Left lobe of liver (tissue), 2 donors: ENCODE measurements at places on chromosomes 2 and 18. TPM values are rescaled to one million over a fixed set of nuclear protein-coding genes. Genes with fewer than 3 reads are reported as not detected.
A peak's percentile ranks its signal among the peaks of the same experiment; 100 is the strongest.

DNA sequence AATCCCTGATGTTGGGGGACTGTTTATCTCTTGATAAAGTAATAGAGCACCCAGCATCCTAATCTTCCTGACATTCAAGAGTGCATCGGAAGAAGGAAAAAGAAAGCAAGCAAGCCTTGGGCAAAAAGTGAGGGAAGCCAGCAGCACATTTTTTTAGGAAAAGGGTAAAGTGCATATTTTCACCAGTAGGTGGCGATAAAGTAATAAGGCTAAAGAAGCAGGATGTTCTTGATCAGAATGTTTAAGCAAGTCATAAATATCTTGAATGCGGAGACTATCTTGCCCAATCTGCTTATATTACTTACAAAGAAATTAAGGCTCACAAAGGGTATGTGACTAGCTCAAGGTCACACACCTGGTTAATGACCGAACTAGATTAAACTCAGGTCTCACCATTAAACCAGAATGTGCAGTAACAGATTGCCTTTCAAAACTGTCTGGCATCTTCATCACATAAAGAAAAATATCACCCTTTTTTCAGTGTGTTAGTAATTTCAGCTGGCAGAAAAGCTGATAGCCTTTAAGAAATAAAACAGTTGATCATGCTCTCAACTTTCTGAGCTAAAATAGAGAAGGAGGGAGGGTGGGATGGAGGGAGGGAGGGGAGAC lies 83.8 kb downstream of the VIT start:
- DNase-seq, result no peak

DNA sequence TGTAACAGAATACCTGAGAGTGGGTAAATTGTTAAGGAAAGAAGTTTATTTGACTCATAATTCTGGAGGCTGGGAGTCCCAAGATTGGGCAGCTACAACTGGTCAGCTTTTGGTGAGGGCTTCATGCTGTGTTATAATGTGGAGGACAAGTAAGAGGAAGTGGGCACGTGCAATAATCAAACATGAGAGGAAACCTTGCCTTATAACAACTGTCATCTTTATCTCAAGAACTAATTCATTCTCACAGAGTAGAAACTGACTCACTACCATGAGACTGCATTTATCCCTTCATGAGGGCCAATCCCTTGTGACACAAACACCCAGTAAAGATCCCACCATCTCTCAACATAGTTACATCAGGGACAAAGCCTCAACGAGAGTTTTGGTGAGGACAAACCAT lies 318.1 kb upstream of the NT5C1B start:
- no peak for DNase-seq

GRCh38 chr2:2870106-2870505 lies 507.5 kb downstream of the EIPR1 start:
- DNase-seq, result no peak

DNA sequence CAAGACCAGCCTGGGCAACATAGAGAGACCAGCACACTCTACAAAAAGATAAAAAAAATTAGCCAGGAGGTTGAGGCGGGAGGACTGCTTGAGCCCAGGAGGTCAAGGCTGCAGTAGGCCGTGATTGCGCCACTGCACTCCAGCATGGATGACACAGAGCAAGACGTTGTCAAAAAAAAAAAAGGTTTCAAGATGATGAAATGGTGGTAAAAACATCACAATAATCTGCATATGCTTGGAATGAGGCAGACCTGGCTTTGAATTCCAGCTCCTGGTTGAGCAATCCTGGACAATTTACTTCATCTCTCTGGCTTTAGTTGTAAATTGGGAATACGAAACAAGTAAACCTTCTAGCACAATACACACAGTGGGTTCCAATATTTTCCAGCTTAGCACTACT lies 24.1 kb downstream of the USP40 start:
- DNase-seq, result no peak

ABCB11 gene
- total RNA-seq, result 68.5 TPM

LYPD6B gene
- total RNA-seq, result not detected

DNA sequence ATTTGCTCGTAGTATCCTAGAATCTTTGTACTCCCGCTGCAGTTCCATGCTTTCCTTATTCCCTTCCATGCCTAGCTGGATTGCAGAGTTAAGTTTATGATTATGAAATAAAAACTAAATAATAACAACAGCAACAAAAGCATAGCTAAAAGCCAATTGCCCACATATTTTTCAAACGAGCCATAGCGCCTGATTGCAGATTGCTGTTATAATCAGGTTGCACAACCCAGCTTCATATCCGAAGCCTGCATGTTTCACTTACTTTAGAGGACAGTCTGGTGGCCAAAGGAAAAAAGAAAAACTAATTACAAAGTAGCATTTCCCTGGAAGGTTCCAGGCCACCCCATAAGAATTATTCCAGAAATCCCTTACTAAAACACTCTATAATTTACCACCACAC lies 31.9 kb upstream of the PNO1 start:
- DNase-seq, result no peak

DUSP2 gene
- 0.98 TPM for total RNA-seq

DNA sequence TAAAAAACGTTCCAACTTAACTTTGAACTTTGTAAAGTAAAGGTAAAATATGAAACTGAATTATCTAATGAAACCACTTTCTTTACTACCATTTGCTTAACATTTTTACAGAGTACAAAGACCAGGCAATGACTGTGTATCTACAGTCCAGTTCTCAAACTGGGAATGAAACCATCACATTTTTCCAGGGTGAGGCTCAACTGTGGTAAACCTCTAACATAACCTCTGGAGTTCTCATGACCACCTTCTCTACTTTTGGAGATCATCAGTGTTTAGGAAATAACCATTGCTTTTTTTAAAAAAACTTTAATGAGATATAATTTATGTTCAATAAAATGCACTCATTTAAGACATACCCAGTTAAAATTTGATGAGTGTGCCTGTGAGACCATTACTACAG lies 223.5 kb downstream of the RNF152 start:
- DNase-seq, result no peak

- no peak for DNase-seq
These were observed 305.9 kb downstream of the HRH4 start for GRCh38 chr18:24766376-24766775.

DNA sequence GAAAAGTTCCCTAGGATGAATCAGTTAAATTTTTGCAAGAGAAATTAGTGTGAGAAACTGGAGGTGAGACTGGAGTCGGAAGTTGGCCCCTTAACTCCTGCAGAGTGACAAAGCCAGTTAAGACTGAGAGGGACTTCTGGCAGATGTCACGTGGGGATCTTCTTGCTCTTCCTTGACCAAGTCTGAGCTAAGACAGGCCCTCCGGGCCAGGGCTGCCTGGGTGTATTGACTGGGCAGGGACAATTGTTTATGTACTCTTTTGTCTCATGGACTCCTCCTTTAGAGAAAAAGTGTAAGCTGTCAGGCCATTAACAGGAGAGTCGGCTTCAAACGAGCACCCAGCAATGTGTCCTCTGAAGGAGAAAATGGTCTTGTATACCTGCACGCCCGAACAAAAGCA lies 48.6 kb upstream of the RALBP1 start:
- no peak for DNase-seq

DCDC2C gene
- total RNA-seq, result not detected

- peak; percentile 45 for DNase-seq
These were observed 48.0 kb upstream of the ATP6V1B1 start for GRCh38 chr2:70887550-70888246.

GRCh38 chr2:226127682-226128081 lies 671.9 kb downstream of the IRS1 start:
- no peak for DNase-seq

DNA sequence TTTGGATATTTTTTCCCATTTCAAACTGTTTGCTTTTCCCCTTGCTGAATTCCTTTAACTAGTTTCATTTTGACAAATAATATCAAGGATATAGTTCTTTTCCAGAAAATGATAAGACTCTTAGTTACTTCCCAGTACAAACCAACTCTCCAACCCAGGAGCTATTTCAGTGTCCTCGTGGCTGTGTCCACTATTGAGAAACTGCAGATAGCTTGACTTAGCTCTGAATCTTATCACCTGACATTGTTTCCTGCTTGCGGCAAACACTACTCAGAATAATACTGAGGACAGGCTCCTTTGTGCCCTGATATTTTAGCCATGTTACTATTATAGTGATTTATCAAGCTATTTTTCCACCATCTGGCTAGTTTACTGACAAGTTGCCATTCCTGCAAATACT lies 74.6 kb downstream of the KLF7 start:
- DNase-seq, result no peak

GRCh38 chr18:9574473-9575115 lies 39.8 kb downstream of the PPP4R1 start:
- no peak for DNase-seq

DNA sequence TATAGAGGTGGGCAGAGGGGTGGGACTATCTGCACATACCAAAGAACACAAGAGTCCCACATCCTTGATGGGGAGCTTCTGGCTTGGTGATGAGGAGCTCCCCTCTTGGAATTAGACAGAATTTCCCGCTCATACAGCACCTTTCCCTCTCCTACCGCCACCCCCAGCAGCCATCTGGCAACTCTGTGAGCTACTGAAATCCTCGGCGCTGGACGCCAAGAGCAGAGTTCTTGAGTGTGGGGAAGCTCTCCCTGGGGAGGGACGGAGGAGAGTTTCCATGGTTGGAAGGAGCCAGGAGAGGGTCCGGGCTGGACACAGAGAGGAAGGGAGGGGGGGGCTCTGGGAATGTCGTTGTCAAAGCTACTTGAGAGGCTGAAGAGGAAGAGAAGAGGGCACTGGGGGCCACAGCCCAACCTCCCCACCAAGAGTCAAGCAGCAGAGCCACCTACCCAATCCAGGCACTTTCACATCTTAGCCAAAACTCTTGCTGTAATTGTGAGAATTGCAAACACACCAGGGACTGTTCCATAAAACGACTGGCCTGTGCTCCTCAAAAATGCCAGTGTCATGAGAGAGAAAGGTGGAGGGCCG lies 89.4 kb upstream of the MCFD2 start:
- DNase-seq, result no peak

GRCh38 chr2:151200844-151201243 lies 60.8 kb downstream of the RBM43 start:
- DNase-seq, result no peak

VAMP8 gene
- total RNA-seq, result 69.9 TPM

GRCh38 chr2:179712825-179713224 lies 148.6 kb downstream of the ZNF385B start:
- no peak for DNase-seq

- DNase-seq, result no peak
These were observed 46.8 kb downstream of the ZC3H15 start for GRCh38 chr2:186532891-186533290.

FBXO41 gene
- 0.33 TPM for total RNA-seq

FAM124B gene
- total RNA-seq, result 2.1 TPM

TXNDC2 gene
- not detected for total RNA-seq

STARD6 gene
- total RNA-seq, result not detected

- DNase-seq, result no peak
These were observed 309.8 kb upstream of the SETBP1 start for GRCh38 chr18:44370861-44371260.

NXPH2 gene
- total RNA-seq, result not detected

DNA sequence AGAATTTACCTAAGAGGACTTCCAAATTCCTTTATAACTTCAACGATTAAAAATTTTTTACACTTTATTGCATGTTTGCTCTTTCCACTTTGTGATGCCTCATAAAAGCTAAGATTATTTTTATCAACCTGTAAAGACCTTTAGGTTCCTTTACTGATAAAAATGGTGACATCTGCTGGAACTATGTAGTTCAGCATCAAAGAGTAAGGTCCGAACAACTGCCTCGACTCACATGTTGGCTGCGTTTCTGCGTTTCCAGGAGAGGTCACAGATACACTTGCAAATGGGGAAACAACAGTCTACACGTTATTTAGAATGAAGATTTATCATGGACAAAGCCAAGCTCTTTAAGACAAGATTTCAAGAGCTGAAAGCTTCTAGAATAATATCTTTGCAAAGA lies 18.8 kb upstream of the TMX3 start:
- DNase-seq, result no peak

FAP gene
- total RNA-seq, result 0.58 TPM

CNTNAP5 gene
- not detected for total RNA-seq

DNA sequence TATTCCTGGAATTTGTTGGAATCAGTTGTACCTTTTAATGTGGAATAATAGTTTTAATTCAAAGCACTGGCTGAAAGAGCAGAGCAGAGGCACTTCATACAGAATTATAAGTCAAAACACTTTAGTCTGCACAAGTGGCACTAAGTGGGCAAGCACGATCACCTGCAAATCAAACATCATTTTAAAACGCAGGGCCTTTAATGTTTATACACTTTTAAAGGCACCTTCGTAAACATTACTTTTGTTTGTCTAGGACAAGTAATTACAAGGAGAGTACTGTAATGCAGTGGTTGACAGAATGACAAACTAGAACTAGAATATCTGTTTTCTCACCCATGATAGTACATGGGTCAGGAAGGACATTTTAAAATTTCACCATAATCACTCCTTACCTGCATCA lies 36.4 kb downstream of the LANCL1 start:
- DNase-seq, result no peak
